ENCODE measurements at places on chromosomes 11 and 22.
A peak's percentile ranks its signal among the peaks of the same experiment; 100 is the strongest.

- DNase-seq: no peak
Measured at GRCh38 chr22:19728271-19728670, 4.9 kb downstream of the GP1BB start.

- no peak for DNase-seq
Measured at GRCh38 chr11:117986981-117987574, 884 bp downstream of the IL10RA start.

DNA sequence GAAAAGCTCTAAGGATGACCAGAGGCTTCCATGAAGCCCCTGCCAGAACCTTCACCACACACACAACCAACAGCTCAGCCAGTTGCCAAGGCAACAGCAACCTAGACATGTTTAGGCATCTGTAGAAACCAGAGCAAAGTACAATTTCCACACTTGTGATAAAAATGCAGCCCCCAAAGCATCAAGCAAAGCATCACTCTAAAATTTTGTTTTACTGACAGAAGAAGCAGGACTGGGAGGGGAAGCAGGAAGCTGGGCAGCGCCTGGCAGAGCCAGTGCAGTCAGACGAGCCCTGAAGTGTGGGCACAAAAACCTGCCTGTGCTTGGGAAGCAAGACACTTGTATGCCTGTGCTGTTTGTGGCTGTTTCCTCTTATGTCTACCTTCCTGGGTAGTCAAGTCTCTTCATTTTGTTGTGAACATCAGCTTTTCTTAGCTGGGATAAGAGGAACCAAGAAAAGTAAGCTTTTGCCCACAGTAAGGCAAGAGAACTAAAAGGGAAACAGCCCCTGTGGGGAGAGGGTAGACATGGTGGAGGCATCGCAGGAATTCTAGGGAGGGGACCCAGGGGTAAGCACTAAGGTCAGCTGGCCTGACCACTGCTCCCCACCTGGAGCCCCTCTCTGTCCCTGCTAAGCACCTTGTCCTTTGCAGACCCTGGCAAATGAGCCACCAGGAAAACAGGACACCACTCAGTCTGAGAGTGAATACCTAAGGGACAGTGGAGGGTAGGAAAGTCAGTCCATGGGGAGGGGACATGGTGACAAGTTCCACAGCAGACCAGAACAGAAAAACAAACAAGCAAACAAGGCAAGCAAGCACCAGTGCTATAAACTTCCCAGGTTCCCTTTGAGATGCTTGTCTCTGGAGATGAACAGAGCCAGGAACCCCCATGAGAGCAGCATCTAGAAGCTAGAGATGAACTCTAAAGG lies 13.4 kb downstream of the PACSIN2 start:
- DNase-seq: no peak

- no peak for DNase-seq
Measured at GRCh38 chr11:124922831-124923230, 3.8 kb downstream of the HEPN1 start.

GRCh38 chr11:85165819-85166218 lies 461.3 kb downstream of the DLG2 start:
- DNase-seq: no peak

GRCh38 chr11:102323542-102324251 lies 6.4 kb downstream of the BIRC3 start:
- no peak for DNase-seq

GRCh38 chr11:9172389-9172788 lies 81.0 kb upstream of the SCUBE2 start:
- no peak for DNase-seq

DNA sequence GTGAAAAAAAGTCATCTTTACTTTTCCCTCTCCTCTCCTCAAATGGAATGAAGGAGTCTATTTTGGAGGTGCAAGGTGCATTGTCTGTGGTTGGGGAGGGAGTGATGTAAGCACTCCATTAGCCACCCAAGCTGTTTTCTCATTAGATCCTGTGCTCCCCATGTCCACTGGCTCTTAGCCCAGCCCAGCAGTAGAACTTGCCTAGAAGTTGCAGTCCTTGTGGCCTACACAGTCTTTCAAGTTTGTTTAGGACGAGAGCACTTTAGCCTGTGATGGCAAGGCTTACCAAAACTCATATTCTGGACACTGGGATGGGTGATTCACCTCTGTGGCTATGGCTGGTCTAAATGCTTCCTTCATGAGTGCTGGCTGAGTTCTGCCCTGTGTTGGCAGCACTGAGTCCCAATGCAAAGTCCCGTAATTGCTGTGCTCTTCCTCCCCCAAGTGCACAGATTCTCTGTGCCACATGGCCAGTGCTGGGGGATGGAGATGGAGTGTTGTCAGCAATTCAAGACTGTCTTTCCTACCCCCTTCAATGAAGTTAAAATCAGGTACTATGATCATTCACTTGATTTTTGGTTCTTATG lies 15.8 kb downstream of the SLC22A25 start:
- DNase-seq: no peak

GRCh38 chr22:35212009-35212408 lies 45.3 kb upstream of the HMGXB4 start:
- no peak for DNase-seq

DNA sequence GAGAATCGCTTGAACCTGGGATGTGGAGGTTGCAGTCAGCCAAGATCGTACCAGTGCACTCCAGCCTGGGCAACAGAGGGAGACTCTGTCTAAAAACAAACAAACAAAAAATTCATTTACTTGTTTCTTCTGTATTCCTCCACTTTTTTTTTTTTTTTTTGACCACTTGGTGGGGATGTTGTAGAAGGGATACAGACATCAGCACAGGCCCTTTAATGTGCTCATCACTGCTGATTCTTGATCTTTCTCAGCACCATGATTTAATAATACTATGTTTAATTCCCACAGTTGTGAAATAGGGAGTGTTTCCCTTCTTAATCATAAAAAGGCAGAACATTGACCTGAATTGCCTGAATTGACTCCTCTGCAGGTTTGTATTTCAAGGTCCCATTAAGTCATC lies 4.5 kb downstream of the TTC9C start:
- DNase-seq: no peak

GRCh38 chr22:19892257-19892879 lies 37.7 kb upstream of the GNB1L start:
- no peak for DNase-seq

DNA sequence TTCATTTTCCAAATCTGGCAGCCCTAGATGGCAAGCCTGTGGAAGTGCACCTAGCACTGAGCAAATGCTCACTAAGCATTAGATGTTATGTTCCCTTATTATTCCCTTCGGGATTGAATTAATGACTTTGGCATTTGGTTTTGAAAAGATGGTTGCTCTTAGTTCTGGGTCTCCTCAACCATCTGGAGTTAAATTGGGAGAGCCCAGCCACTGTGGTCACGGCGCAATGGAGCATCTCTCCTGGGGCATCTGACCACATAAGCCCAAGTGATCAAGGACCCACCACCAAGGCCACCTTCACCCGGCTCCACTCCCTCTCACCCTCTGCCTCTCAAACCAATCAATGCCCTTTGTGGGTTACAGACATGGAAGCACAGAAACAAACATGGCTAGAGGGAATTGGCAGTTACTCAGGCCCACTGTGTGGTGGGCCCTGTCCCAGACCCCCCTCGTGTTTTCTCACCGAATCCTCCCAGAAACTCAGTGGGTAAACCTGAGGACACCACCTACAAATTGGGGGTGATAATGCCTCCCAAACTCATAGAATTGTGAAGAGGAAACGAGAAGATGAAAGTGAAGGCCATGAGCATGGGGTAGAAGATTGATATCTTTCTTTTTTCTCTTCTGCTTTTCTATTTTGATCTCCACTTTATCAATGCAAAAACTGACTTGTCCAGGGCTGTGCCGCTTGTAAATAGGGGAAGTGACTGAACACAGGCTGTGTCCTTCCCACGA lies 52.2 kb downstream of the IRAG1 start:
- peak; percentile 54 for DNase-seq

DNA sequence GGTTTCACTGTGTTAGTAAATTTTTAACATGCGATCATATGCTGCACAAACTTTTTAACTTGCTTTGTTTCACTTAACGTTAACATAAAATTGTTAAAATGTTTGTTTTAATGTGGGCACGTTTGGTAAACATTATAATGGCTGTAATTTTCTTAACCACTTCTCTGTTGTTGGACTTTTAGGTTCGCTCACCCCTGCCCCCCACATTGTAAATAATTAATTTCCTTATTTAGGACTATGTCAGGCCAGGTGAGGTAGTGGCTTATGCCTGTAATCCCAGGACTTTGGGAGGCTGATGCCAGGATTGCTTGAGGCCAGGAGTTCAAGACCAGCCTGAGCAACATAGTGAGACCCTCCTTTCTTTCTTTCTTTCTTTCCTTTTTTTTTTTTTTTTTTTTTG lies 6.7 kb upstream of the DIXDC1 start:
- DNase-seq: no peak

GRCh38 chr11:116261606-116262005 lies 511.2 kb downstream of the BUD13 start:
- DNase-seq: no peak

DNA sequence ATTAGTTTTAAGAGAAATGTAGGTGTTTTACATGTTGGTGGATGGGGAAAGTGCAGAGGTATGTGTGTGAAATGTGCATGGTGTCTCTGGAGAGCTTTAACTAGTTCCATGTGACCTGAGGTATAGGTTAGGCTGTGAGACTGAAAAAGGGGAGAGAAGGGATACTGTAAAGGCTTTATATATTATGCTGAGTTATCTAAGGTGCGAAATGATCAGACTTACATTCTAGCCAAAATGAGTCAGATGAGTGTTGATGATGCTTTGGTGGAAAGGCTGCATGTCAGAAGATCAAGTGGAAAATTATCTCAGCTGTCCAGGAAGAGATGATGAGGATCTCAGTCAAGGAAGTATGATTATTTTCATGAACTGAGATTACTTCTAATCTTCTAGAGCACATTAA lies 15.8 kb downstream of the ACAT1 start:
- DNase-seq: no peak

- no peak for DNase-seq
Measured at GRCh38 chr11:119763071-119763728, 34.2 kb upstream of the NECTIN1 start.

DNA sequence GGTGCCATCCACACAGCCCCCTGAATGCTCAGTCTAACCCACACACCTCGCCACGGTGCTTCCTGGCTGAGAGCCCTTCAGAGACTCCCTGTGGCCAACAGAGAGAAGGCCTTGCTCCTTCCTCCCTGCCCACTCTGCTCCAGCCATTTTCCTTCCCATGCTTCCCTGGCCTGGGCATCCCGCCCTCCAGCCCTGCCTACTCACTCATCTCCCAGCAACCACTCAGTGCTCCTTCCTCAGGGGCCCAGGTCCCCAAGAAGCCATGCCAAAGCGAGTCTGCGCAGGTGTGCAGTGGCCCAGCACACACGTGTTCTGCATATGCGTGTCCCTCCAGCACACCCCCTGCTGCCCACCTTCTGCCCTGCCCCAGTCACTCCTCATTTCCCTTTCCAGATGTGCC lies 56.4 kb downstream of the NECTIN1 start:
- no peak for DNase-seq

GRCh38 chr22:17990147-17990546 lies 34.2 kb downstream of the MICAL3 start:
- no peak for DNase-seq

DNA sequence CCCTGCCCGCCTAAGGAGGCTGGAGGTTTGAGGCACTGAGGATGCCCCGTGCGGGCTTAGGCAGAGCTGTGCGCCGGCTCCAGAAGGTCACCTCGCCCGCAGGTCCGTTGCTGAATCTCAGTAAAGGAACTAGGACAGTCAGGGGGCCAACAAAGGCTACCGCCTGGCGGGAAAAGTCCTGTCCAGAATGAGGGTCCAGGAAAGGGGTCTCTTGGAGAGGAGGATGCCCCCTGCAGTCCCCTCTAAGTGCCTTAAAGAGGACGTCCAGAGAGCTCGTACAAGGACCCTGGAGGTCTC lies 548 bp downstream of the PVALB start:
- DNase-seq: no peak

GRCh38 chr11:18461909-18462308 lies 6.3 kb downstream of the LDHAL6A start:
- no peak for DNase-seq

DNA sequence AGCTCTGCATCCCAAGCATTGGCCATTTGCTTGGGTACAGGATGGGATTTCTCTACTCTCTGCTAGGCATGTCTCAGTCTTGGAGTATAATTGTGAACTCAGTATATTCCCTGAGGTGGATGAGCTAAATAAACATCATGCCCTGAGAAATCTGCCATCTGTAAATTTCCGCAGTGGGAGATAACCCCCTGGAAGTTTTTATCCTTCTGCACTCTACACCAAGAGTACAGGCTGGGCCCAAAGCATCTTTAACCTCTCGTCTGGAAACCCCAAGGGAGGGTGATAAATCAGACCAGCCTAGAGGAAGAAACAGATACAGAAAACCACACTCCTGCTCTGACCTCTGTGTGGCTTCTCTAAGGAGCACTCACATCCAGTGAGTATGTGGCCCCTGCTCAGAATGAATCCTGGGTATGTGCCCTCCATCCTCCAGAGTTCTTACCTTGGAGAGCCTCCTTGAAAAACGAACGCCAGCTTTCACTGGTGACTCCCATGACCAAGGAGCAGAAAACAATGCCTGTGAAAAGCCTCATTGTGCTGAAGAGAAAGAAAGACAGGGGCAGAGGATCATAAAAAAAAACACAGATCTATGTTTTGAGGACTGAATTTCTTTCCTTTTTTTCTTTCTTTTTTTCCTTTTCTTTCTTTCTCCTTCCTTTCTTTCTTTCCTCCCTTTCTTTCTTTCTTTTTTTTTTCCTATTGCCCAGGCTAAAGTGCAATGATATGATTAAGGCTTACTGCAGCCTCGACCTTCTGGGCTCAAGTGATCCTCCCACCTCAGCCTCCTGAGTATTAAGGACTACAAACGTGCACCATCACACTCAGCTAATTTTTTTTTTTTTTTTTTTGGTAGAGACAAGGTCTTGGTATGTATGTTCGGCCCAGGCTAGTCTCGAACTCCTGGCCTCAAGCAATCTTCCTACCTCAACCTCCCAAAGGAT lies 938 bp downstream of the SAA4 start:
- no peak for DNase-seq

GRCh38 chr11:117879516-117880480 lies 3.3 kb upstream of the FXYD6 start:
- no peak for DNase-seq

GRCh38 chr22:43628250-43628649 lies 183.9 kb downstream of the EFCAB6 start:
- DNase-seq: no peak

DNA sequence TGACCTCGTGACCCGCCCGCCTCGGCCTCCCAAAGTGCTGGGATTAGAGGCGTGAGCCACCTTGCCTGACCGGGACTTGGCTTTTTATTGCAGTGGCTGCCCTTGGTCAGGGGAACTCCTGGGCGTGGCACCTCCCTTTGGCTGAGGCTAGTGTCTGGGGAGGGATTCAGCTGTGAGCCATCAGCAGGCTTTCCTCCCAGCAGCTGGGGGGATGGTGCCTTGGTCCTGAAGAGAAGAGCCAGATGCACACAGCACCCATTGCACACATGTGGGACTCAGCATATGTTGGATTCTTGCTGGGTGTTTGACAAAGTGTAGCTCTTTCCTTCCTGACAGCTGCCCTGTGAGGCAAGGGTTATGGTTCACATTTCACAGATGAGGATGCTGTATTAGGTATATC lies 8.4 kb downstream of the CYTH4 start:
- no peak for DNase-seq

GRCh38 chr11:3203221-3204043 lies 15.2 kb downstream of the MRGPRG start:
- no peak for DNase-seq
